ENCODE measurements at places on chromosomes 3 and 15.
A peak's percentile ranks its signal among the peaks of the same experiment; 100 is the strongest.

DNA sequence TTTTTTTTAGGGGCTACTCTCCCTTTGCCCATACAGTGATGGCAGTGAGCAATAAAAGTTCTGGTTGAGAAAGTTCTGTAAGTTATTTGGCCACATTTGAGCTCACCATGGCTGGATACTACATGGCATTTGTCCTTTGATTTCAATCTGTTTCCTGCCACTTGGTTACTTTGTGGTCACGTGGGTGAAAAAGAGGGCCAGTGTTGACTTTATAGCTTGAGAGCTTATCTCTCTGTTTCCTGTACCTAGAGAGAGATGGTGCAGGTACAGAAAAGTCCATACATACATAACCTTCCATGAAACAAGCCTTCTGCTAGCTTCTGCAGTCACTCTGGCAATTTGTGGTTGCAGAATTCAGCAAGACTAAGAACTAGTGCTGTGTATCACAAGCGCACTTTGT lies 23.4 kb upstream of the MECOM start:
- no peak for DNase-seq

DNA sequence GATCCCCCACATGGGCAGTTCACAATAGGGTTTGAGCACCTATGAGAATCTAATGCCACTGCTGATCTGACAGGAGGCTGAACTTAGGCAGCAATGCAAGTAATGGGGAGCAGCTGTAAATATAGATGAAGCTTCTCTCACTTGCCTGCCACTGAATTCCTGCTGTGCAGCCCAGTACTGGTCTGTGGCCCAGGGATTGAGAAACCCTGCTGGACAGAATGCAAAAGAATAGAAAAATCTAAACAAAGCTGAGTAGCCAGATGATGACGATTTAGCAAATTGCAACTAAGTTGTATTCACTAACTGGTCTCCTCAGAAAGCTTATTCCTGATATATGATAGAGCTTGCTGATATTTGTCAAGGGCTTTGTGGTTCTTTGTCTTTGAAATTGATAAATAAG lies 34.3 kb upstream of the APH1B start:
- DNase-seq = no peak

DNA sequence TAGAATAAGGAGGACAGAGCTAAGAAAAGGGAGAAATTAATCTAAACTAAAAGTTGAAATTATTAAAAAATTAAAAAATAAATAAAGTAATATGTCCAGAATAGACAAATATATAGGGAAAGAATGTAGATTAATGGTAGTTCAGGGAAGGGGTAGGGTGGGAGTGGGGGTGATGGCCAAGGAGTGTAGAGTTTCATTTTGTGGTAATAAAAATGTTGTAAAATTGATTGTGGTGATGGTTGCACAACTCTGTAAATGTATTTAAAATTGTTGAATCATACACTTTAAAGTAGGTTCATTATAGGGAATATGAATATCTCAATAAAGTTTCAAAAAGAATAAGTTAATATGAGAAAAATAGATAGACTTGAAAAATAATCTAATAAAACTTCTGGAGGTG lies 21.0 kb upstream of the FNDC3B start:
- no peak for DNase-seq

- no peak for DNase-seq
Observed at GRCh38 chr3:3629911-3630310, 169.3 kb upstream of the LRRN1 start.

DNA sequence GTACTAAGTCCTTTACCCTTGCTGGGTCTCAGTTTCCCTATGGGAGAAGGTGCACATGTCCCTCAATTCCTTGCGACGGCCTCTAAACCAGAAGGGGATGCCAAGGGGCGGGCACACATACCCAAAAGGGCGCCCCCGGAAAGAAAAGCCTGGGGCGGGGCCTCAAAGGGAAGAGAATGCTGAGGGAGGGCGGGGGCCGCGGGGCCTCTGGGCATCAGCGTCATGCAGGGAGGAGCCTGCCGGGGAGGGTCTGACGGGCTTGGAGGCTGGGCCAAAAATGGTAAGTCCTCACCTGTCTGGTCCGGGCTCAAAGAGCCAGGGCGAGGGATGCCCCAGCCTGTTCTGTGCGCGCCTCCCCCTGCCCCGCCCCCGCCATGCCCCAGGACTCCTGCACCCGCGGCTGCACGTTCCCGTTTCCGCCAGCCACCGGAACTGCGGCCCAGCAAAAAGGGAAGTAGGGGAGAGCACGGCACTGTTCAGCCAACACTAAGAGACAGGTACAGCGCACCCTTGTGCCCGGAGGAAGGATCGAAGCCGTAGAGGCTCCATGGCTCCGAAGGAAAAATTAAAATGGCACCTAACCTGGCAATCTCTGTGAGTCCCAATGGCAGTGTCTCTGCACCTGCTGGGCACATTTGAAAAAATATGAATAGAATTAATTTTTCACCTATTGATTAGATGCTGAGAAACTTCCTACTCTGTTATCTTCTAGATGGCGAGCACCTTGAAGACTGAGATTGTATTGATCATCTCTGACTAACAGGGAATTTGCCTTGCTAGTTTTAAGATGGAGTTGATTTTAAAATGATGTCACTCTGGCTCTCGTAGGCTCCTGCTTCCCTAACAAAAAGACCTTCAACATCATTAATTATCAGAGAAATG lies at the start of gene DET1:
Gene DET1, minus strand, starts transcription at position 434 of the 882 bp plus-strand sequence. CDS start 14,976 bp downstream, outside the sequence.
- DNase-seq = peak; percentile 80

- DNase-seq = no peak
Observed at GRCh38 chr15:74036271-74037170, 42.0 kb downstream of the PML start.

- DNase-seq = no peak
Observed at GRCh38 chr15:34682674-34683073, 72.1 kb downstream of the GJD2 start.

DNA sequence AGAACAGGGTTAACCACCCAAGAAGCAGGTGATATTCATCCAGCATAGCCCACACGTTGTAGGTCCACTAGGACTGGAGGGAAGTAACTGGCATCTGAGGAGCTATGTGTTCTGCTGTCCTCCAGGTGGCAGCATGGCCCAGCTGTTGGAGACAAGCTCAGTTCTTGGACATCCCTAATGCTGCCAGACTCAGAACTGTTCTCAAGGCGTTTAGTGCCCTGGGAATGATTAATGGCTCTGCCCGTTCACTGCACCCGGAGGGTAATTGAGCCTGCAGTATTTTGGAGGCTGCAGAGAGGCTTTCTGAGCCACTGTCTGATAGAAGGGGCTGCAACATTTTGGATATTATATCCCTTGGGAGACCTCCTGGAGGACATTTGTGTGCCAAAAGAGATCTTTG lies 521.3 kb upstream of the SEMA6D start:
- DNase-seq = no peak

DNA sequence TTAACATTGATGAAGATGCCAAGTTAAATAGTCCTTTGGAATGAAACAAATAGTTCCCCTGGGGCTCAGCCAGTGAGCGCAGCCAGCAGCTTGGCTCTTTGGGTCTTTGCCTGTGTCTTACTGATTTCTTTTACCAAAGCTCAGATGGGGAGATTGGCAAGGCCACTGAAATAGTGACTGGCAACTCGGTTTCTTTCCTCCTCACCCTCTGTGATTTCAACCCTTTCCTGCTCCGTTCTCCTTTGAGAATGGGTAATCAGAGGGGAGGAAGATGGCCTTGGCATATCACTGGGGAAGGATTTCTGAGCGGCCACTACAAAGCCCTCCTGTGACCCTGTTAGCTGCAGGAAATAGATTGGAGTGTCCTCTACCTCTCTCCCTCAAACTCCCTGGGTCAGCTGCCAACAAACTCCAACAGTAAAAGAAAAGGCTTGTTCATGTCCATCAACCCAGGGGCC lies 337.1 kb upstream of the LRRFIP2 start:
- no peak for DNase-seq

DNA sequence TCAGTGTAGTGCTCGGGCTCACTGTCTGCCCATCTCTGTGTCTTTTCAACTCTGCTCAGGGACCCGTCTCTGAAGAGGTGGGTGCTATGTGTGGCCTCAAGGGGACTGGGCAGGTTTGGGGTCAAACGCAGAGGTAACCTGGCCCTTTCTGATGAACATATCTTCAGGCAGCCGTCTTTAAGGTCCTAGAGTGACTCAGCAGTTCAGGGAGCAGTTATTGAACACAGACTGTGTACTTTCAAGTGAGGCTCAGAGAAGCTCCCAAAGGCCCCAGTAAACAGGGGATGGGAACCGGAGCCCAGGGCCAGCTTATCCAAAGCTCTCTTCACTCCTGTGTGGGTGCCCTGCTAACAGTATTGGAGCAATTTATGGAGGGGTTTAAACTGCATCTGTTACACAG lies 73.1 kb downstream of the WDR76 start:
- DNase-seq = no peak

All from stimulated activated CD4-positive, alpha-beta T cell treated with anti-CD3 and anti-CD28 coated beads, Interleukin-1b, Interleukin-23, amount 100 ng/mL, for 1 hour (primary cell).